ENCODE measurements at places on chromosomes 1 and 21.

DNA sequence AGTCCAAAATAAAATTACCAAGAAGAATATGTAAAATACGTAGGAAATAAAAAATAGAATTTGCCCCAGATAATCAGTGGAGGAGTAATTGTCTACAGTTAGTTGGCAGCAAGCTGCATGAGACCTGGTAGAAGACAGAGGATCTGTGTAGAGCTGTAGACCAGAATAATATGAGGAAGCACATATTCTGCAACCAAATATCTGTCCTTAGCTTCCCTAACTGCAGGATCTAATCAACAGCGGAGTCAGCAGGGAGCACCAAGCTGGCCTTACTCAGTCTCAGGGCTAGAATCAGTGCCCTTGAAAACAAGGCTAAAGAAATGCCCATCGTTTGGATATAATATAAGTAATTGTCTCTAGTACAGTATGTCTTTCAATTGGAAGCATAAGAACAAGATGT lies 6.1 kb upstream of the GCSAML start:
- DNase-seq: no peak

DNA sequence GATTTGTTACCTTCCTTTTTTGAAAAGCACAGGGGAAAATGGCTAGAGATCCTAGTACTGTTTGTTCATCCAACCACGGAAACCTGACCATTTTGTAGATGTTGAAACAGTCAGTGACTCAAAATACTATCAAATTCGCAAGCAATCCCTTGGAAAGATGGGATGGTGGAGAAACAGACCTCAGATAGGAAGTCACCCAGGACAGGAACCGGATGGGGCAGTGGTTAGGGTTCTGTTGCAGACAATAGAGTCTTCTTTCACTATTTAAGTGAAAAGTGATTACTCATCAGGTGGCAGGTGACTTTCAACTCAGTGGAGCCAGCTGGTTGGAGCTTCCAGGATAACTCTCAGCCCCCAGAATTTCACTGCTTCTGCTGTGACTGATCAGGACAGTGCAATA lies 17.0 kb downstream of the LHX4 start:
- no peak for DNase-seq

GRCh38 chr1:242743983-242744780 lies 219.7 kb upstream of the PLD5 start:
- DNase-seq: no peak

DNA sequence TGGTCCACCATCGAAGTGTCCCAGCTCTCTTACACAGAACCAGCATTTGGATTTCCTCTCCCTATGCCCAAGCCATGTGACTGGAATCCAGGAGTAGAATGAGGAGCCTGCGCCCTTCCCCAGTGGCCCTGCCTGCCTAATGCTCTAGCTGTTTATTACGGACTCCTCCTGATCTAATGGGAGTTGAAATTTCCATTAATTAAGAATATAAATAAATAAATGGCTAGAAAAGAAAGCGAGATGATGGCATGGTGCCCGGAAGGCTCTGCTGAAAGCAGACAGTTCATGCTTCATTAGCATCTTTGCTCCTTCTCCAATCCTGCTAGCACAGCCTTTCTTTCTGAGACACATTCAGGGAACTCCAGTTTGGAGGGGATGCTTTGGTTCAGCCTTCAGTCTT lies 216.2 kb downstream of the SEC16B start:
- no peak for DNase-seq

DNA sequence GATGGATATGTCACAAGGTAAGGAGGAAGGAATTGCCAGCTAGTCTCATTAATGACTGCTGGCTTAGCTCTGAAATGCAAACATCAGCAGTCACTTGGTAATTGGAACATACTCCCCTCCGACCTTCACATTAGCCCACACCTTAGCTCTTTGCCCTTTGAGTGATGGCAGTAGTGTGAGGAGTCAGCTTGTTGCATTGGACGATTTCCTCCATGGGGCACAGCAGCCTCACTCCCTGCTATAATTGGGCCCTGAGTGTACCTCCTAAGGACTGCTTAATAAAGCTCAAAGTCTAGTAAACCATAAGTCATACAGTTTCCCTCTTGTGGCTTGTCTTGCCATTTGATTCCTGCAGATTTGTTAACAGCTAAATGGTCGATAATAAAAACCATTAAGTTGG lies 19.4 kb downstream of the METTL13 start:
- DNase-seq: no peak

- no peak for DNase-seq
These were observed 243.9 kb downstream of the FOXD2 start for GRCh38 chr1:47681735-47682134.

GRCh38 chr1:116228511-116228910 lies 117.3 kb downstream of the MAB21L3 start:
- no peak for DNase-seq

GRCh38 chr1:24895511-24895910 lies 34.6 kb downstream of the RUNX3 start:
- DNase-seq: no peak

GRCh38 chr1:6419804-6420453 lies at the start of gene HES2:
HES2 (minus strand) TSS chr1:6419919; CDS start chr1:6419820, 99 bp downstream.
- DNase-seq: no peak

GRCh38 chr1:154517661-154518060 lies 15.4 kb upstream of the SHE start:
- DNase-seq: no peak

- no peak for DNase-seq
These were observed 962 bp upstream of the MAN1C1 start for GRCh38 chr1:25615563-25616094.

DNA sequence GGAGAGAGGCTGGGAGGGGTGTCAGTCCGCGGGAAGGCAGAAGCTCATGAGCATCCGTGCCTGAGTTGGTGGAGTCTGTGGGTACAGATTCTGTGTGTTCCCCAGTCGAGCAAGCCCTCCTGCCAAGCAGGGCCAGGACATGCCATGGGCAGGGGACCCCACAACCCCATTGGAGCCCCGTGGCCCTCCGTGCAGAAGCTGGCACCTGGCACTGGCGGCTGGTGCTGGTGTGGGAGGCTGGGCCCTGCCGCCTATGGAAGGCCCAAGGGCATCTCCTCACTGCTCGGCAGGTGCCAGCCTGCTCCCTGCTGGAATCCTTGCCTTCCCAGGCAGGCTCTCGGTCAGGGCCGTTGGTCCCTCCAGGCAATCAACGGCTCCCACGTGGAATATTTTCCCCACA lies 73.7 kb downstream of the UBE2T start:
- DNase-seq: no peak

- DNase-seq: no peak
These were observed 2.7 kb upstream of the GNPAT start for GRCh38 chr1:231238298-231238697.

DNA sequence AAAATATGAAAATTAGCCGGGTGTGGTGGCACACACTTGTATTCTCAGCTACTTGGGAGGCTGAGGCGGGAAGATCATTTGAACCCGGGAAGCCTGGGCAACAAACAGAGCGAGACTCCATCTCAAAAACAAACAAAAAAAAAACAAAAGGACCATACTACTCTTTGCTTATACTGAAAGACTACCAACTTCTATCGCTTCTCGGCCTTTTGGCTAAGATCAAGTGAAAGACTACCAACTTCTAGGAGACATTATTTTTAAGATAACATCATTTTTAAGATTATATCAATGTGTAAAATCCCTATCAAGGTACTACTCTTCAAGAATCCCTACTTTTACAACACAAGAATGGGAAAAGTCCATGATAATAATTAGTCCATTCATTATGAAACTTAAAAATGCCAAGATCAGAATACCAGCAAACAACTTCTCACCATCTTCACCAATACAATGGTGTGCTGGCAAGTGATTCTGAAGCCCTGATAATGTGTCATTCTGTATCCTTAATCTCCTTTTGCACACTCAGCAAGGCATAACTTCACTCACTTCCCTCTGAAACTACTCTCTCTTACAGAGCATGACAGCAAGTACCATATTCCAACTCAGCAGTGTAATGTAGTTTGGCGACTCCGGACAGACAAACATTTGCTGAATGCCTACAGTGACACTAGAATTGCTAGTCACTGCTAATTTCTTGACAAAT lies 1.7 kb downstream of the PTP4A2 start:
- no peak for DNase-seq

GRCh38 chr1:92441697-92442342 lies 44.9 kb downstream of the GFI1 start:
- DNase-seq: no peak

GRCh38 chr1:244311784-244312532 lies 139.8 kb downstream of the ADSS2 start:
- DNase-seq: no peak

- no peak for DNase-seq
These were observed 9.1 kb upstream of the MTFR1L start for GRCh38 chr1:25810341-25811299.

- DNase-seq: no peak
These were observed 57.0 kb upstream of the PRDM2 start for GRCh38 chr1:13643017-13643416.

- DNase-seq: no peak
These were observed 71.0 kb upstream of the CSF3R start for GRCh38 chr1:36553591-36554322.
